A549 treated with DMSO at 1 μM for 4 hours (cell line): ENCODE measurements at places on chromosomes 16 and 17. TPM values are rescaled to one million over a fixed set of nuclear protein-coding genes. Genes with fewer than 3 reads are reported as not detected.

The TPSD1 gene
- not detected in 5 replicates for total RNA-seq

The CCL23 gene
- not detected in 5 replicates for total RNA-seq

The ACSF2 gene
- 10.0 to 14.9 TPM (median 13.5 TPM) in 5 replicates for total RNA-seq

The ZG16B gene
- 0.46 to 1.3 TPM (median 0.69 TPM) in 5 replicates for total RNA-seq

The LRRC36 gene
- 0.23 to 0.48 TPM (median 0.23 TPM) in 3 of 5 replicates, not detected in the others for total RNA-seq

The WFDC1 gene
- not detected in 5 replicates for total RNA-seq

The PMFBP1 gene
- 0.07 to 0.21 TPM (median 0.11 TPM) in 5 replicates for total RNA-seq

The SSTR5 gene
- total RNA-seq, result 0.11 to 0.30 TPM (median 0.26 TPM) in 5 replicates

The CA5A gene
- not detected in 5 replicates for total RNA-seq

The VAT1L gene
- total RNA-seq, result not detected in 5 replicates
